ENCODE measurements at places on chromosomes 5 and 9.

DNA sequence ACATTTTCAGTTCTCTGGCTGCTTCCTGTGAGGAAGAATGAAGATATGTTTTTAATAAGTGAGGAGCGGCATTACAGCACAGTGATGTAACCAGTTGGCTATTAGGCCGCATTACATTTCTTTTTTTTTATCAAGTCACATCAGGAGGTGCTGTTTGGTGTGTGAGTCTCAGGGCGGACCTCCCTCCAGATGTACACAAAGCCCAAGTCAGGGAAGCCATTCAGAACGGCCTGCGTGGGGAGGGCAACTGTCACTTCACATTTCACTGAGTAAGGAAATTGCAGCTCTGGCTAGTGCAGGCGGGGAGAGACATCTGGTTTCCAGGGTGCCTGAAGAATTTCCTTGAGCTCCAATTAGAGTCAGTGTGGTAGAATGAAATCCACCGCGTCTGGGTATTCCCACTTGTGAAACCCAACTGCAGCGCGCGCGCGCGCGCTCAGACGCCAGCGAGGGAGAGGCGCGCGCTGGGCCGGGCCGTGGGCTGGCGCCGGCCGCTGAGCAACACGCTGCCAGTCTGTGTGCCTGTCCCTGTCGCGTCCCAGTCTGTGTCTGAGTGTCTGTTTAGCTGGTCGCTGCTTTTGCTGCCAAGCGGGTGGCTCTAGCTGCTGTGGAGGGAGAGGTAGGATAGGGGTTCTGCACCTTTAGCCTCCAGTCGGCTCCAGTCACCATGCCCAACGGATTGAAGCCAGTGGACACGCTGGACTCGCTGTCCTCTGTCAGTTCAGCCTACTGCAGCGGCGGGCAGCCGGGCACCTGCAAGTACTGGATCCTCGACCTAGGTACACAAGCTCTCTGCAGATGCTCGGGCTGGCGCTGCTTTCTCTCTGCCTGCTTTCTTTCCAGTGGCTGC is 140.8 kb upstream of the OTULINL start:
- DNase-seq, result peak; percentile 98

DNA sequence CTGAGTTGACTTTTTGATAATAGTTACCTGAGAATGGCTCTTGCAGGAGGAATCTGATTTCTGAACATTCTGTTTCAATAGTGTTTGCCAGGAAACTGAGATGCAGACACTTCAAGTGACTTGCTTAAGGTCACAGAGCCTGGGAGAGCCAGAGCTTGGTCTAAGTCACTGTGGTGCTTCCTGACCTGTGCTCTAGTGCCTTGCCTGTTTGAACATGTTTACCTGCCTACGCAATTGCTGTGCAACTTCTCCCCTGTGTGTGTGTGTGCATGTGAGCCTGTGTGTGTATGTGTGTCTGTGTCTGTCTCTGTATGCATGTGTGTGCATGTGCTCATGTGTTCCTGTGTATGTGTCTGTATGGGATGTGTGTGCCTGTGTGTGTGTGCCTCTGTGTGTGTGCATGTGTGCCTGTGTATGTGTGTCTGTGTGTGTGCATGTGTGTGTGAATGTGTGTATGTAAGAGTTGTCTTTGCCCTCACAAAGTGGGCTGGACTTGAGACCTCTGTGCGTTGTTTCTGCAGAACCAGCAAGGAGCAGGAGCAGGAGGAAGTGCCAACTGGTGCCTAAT is 185.8 kb downstream of the GADD45G start:
- DNase-seq, result no peak

DNA sequence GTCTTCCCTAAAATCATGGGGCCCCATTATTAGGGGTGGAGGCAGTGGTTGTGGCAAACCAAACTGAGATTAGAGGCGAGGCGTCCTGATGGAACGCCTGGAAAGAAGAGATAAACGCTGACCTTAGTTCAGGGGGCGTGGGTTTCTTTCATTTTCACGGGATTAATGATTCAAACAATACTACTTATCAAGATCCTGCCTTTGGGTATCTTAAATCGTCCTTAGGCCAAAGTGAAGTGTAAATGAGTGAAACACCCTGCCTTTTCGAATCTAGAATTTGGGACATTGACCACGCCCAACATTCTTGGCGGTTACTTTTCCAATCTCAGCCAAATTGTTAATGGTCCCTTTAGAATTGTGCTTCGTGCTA is 1.0 kb upstream of the UBTD2 start:
- peak; percentile 24 for DNase-seq

DNA sequence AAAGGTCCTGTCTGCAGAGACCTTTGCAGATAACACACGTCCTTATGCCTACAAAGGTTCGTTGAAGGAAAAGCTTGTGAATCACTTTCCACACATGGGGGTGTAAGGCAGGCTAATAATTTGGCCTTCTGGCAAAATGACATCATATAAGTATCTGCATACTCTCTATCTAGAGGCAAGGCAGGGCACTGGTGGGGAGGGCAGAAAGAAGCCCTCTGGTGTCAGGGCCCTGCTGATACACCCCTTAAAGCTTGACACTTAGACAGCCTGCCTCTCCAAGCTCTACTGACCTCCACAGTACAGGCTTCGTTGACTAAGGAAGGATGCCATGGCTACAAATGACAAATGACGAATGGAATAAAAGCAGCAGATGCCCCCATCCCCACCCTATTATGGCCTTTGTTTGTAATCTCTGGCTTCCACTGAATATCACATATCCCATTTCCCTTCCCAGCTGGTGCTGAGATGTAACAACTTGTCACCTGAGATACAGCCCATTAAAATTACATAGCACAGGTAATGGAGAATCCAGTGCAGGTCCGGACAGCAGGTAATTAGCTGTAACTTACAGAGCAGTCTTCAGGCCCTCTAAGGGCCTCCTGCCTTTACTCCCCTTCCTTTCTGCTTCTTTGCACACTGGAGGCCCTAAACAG is 76.9 kb upstream of the IFNK start:
- DNase-seq, result no peak

All from fibroblast of mammary gland (primary cell).